Stimulated activated CD4-positive, alpha-beta T cell treated with anti-CD3 and anti-CD28 coated beads, Interleukin-1b, Interleukin-23, amount 100 ng/mL, for 1 hour (primary cell): ENCODE measurements at places on chromosomes 5 and 9.

- DNase-seq, result no peak
Observed at GRCh38 chr9:83106772-83107171, 43.8 kb upstream of the RASEF start.

- DNase-seq, result no peak
Observed at GRCh38 chr9:136492978-136493522, 10.2 kb upstream of the SEC16A start.

DNA sequence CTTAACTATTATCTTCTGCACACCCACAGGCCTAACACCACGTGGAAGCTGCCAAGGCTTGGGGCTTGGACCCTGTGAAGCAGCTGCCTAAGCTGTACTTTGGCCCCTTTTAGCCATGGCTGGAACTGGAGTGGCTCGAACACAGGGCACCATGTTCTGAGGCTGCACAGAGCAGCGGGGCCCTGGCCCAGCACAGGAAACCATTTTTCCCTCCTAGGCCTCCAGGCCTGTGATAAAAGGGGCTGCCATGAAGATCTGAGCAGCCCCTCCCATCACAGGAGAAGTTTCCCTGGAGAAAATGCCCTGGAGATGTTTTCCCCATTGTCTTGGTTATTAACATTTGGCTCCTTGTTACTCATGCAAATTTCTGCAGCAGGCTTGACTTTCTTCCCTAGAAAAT, 126.3 kb downstream of the MELK start:
- DNase-seq, result no peak

DNA sequence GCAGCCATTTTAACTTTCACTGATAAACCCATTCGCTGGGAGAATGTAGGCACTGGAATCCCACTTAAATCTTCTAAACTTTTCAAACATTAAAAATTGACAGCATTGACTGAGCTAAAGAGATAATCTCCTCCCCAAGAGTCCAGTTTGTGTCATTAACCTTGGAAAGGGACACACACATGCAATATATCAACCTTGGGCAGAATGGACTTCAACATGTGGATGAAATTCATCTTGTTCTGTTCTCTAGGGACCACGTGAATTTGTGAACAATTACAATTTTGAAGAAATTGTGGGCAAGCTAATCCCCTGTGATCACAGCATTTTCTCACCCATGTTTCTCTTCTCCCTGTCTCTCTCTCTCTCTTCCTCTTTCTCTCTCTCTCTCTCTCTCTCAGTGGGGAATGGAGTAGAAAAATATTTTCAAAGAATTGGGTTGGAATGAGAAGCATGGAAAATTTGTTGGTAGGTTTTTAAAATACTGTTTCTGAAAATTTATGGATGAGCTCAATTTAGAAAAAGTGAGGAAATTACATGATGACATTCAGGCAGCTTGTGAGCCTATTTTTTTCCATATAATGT, 553.7 kb downstream of the EBF1 start:
- DNase-seq, result no peak

- DNase-seq, result no peak
Observed at GRCh38 chr5:40798801-40799210, 632 bp upstream of the PRKAA1 start.

DNA sequence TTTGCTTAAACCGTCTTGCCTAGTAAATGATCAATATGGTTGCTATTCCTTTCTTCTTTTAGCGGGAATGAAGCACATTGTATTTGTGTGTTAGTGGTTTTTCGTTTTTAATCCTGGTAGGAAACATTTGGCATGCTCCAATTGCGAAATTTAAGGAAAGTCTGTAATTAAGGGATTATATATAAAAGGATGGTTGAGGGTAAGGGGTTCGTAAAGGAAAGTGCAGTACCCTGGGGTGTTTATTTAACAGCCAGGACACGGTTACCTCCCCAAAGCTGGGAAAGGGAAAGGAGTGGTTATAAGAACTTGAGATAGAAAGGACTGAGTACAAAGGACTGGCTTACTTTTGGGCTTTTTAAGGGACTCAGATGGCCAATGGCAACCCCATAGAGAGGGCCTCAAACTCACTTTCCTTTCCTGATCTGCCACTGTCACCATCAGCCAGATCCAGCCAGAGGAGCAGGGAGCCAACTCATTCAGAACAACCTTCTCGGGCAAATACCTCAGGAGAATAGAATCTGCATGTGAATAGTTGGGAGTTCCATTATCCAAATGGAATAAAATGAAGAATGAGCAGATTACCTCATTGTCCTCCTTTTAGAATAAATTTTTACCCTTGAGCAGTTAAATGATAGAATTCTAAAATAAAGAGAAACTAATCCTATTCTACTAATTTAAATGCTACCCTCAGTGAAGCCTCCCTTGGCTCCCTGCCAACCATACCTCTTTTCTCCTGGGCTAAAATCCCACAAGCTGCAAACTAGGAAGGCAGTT, 117.7 kb downstream of the SNCAIP start:
- DNase-seq, result no peak

DNA sequence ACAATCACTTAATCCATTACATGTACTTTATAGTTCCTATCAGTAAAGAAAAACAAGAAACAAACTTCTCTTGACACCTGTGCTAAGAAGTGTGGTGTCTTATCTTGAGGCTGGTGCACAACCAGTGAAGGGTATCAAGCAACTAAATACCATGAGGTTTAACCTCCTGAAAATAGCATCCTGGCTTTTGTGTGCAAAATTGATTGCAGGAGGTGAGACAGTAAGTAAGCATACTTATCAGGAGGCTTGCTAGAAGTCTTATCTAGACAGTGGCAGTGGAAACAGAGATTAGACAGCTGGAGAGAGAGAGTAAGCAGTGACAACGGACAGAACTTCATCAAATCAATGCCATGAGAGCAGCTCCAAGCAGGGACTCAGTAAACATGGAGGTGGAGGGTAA, 730.3 kb downstream of the DNAH5 start:
- no peak for DNase-seq

DNA sequence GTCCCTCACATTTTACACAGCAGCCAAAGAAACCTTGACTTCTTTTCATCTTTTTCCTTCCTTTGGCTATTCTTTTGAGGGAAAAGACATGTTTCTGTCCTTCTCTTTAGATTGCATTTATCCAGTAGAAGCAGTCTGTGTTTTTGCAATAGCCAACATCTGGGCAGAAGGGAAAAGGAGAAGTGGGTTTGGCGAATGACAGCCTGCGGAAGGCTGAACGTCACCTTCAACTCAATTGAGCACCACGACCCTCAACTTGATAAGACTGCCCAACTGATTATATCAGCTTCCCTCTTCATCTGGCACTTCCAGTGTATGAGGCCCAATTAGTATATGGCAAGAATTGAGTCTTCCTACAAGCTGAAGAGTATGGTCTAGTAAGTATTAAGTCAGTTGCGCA, 1997.6 kb upstream of the WWC1 start:
- DNase-seq, result no peak

GRCh38 chr5:52702877-52703276, 84.8 kb upstream of the ITGA1 start:
- no peak for DNase-seq

- DNase-seq, result no peak
Observed at GRCh38 chr5:138502521-138502920, 37.2 kb downstream of the EGR1 start.

GRCh38 chr5:66848749-66849641, 252.8 kb downstream of the MAST4 start:
- no peak for DNase-seq

DNA sequence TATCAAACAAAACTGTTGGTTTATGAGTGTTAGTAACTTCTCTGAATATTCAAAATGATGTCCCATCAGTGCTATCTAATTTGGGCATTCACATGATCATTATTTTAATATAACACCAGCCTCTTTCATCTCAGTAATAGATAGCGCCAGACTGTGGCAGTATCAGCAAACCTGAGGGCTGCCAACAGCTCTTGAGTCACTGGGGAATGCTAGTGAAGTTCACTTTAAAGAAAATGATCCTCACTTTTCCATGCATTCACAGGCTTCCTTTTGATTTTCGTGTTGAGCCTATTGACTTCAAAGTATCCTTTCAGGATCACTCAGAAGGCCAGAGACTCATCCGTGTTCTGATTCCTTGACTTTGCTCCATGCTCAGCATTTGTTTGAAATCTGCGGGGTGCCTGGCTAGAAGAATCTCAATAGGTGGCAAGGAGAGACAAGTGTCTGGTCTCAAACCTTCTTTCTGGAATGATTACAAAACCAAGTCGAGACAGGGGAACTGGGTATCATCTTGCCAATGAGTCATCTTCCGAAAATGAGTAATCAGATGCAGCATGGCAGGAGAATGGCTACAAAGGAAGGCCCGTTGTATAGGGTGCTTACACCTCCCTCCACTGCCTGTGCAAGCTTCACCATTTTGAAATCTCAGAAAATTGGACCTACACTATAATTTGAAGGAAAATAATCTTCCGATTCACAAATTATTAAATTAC, 509.1 kb downstream of the RASEF start:
- no peak for DNase-seq

DNA sequence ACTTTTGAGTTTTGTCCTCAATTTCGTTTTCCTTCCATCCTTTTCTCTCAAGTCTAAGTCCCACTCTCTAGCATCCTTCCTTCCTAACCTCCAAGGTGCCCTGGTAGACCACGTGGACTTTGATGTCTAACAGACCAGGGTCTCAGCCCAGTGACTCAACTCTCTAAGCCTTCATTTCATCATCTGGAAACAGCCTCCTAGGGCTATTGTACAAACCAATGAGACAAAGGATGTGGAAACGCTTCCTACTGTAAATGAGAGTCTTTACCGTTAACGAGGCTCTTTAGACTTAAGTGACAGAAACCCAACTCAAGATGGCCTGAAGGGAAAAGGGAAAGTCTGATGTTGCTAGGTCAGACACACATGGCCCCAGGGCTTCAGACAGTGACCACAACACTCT, 49.2 kb upstream of the CPLX2 start:
- no peak for DNase-seq

- no peak for DNase-seq
Observed at GRCh38 chr5:166068547-166069335, 2222.7 kb upstream of the WWC1 start.

GRCh38 chr9:122190597-122191381, 31.1 kb downstream of the MORN5 start:
- no peak for DNase-seq

DNA sequence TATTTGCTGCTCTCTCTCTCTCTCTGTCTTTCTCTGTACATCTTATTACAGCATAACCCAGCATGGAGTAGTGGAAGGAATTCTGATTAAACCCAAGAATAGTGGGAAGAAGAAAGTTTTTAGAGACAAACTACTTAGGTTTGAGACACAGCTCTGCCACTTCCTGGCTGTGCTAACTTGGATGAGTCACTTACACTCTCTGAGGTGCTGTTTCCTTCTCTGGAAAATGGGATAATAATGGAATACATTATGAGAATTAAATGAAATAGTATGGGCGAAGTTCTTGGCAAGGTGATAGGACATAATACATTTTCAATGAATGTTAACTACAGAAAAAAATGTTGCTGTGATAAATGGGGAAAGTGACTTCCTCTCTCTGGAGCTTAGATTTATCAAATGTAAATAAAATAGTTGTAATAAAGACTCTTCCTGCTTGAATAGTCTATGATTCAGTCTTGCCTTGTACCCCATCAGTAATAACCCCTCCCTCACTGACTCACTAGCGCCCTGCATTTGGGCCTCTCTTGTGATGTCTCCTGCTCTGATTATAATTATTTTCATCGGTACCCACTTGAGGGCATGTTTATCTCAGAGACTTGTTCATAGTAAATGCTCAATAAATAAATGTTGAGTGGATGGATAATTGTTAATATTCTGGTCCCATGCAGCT, 27.6 kb downstream of the KIF4B start:
- DNase-seq, result no peak

GRCh38 chr5:170296935-170297588, 515 bp downstream of the LCP2 start:
- DNase-seq, result no peak

GRCh38 chr5:157390551-157391297, 69.3 kb upstream of the NIPAL4 start:
- DNase-seq, result peak; percentile 4

GRCh38 chr9:71632776-71633175, 135.5 kb downstream of the CEMIP2 start:
- no peak for DNase-seq

GRCh38 chr5:97544240-97544639, 361.2 kb upstream of the RIOK2 start:
- no peak for DNase-seq

GRCh38 chr9:106218427-106218826, 524.1 kb downstream of the TMEM38B start:
- no peak for DNase-seq

DNA sequence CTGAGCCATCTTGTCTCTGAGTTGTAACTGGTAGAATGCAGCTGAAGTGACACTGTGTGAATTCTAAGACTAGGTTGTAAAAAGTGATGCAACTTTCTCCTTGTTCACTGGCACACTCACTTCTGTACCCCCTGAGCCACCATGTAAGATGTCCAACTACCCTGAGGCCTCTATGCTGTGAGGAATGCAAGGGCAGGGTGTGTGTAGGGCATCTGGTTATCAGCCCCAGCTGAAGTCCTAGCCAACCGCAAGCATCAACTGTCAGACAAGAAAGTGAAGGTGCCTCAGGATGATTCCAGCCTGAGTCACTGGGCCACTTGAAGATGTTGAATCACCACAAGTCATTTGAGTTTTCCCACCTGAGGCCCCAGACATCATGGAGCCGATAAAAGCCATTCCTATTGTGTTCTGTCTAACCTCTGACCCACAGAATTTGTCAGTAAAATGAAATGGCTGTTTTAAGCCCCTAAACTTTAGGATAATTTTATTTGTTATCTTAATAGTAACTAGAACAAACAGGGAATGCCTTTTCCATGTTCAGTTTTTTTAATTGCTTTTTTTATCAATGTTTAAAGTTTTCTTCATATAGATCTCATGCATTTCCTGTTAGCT, 18.7 kb upstream of the RHOBTB3 start:
- no peak for DNase-seq

- no peak for DNase-seq
Observed at GRCh38 chr5:68538814-68539420, 323.4 kb downstream of the PIK3R1 start.

GRCh38 chr5:13939638-13940037, 4.8 kb downstream of the DNAH5 start:
- DNase-seq, result no peak

DNA sequence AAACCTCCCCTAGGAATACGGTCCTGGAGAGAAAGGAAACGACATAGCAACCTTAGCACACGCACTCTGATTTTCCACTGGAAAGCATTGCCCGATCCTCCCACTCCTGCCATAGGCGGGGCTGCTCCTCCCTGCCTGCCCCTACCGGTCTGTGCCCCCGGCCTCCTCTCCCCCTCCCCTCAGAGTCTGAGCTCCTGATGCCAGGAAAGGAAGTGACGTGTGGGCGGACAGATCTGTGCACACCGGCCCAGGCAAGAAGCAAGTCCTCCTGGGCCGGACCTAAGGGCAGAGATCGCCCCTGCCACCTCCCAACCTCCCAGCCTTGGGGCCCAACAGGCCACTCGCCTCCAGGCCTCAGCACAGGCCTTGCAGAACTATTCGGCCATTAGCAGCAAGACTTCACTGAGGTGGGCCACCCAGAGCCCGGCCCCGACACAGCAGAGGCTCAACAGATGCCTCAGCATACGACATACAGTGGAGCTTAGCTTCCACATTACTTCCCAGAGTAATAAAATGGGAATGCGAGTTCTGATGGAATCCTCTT, 7.2 kb downstream of the NINJ1 start:
- no peak for DNase-seq
